ENCODE measurements at places on chromosomes 4 and X.

DNA sequence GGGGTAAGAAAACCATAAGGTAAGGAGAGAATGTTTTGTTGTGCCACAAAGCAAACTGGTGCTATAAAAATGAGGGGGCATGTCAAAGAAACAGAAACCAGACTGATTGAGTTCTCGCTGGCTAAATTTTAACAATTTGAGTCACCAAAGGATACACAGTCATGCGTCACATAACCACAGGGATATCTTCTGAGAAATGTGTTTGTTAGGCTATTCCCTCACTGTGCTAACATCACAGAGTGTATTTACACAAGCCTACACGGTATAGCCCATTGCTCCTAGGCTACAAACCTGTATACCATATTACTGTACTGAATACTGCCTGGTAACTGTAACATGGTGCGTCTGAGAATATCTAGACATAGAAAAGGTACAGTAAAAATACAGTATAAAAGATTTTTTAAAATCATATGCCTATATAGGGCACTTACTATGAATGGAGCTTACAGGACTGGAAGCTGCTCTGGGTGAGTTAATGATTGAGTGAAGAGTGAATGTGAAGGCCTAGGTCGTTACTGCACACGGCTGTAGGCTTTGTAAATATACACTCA, 50.1 kb downstream of the FBXW7 start:
- no peak for DNase-seq

- no peak for DNase-seq
Observed at GRCh38 chr4:149980121-149980682, 98.0 kb upstream of the DCLK2 start.

DNA sequence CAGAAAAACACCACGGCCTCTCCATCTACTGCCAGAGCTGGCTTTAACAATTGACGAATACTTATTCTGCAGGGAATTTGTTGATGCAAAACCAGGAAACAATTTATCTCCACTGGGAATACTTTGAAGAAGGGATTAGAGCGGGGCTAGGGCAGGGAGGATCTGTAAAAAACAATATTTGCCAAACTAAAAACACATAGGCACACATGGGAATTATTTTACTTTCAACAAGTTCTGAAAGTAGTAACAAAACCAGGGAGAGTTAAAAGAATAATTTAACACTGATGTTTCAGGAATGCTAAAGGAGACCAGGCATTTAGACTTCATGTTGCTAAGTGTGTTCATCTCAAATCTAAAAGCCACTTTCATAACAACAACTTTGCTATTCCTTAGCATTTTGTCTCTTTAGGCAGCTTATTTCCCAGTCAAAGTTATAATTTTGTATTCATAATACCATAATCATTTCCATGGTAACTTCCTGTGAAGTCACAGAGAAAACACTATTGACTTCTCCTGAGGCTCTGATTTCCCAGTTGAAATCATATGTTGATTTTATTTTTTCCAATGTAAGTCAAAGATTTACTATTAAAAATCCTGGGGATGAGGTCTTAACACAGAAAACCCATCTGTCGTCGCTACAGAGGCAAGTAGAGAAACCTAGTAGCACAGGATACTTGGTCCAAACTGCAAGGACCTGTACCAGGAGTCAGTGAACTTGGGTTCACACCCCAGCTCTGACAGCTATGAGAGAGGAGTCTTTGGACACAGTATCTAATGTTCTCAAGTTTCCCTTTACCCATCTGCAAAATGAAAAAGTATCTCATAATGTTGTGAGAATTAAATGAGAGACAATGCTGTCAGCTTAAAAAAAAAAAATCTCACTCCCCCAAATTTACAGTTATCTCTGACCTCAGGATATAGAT, 69.3 kb downstream of the SH3RF1 start:
- no peak for DNase-seq

GRCh38 chrX:18647621-18648020, 24.3 kb downstream of the RS1 start:
- DNase-seq = no peak

DNA sequence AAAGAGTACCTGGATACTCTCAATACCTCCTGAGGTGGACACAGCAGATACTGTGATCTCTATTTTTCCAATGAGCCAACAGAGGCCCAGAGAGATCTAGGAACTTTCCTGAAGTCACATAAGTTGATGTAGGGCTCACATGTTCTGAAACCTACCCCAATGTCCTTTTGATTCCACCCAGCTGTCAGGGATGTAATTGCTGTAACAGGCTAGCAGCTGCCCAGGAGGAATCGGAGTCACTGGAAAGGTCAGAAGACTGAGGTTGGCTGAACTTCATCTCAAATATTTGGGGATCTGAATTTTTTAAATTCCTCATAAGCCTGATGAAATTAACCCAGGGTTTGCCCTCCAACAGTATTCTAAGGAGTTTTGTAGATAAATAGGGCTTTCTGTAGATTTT, 52.5 kb upstream of the PROM1 start:
- DNase-seq = no peak

DNA sequence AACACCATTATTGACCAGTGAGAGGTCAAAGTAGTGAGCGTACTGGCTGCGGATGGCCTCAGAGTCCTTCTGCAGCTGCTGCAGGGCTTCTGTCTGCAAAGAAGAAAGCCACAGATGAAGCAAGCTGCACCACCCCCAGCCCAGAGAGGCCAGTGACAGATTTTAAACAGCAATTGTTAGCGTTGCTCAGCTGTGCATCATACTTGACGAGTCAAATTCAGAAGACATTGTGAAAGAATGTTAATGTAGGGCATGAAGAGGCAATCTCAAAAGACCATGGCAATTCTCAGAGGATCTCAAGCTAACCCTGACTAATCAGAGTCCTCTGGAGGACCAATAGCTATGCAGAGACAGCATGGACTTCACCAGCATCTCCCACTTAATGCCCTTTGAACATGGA, 16.6 kb downstream of the DKC1 start:
- no peak for DNase-seq

- no peak for DNase-seq
Observed at GRCh38 chrX:149511081-149511480, 6.0 kb upstream of the IDS start.

- no peak for DNase-seq
Observed at GRCh38 chrX:133985967-133986683, 731 bp upstream of the GPC3 start.

GRCh38 chr4:184548316-184548647, 73.9 kb upstream of the IRF2 start:
- DNase-seq = no peak

DNA sequence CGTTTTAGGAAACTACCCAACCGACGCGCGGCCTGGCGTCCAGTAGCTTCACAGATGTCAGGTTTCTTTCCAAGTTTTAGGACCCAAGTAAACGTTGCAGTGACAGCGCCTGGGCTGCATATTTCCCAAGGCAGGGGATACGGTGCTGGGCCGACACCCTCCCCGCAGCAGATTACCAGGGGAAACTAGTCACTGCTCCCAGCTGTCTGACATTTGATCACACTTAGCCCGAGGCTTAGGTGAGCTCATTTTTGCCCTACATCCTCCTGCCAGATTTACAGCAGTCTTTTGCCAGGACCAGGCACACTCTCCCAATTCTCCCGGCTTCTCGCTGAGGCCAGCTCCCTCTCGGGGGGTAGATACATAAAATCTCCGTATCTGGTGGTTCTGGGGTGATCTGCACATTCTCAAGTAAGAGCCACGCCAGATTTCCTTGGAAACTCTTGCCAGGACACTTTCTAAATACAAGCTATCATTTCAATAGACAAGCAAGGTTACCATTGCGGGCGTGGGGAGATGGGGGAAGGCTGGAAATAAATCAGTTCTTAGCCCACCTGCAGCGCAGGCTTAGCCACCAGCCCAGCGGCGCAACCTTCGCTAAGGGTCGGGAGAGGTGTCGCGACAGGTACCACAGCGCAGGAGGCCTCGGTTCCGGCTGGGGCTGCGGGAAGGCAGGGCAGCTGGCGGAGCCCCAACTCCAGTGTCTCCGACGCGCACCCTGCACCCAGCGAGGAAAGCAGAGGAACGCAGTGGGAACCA, 2.5 kb upstream of the SOX3 start:
- DNase-seq = no peak

DNA sequence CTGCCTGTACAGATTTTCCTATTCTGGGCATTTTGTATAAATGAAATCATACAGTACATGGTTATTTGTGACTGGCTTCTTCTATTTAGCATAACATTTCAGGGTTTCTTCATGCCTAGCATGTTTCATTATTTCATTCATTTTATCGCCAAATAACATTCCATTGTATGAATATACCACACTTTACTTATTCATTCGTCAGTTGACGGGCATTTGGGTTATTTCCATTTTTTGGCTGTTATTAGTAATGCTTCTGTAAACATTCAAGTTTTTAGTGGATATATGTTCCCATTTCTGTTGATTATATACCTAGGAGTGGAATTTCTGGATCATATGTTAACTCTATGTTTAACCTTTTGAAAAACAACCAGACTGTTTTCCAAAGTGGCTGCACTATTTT, 47.5 kb downstream of the INTS12 start:
- no peak for DNase-seq

GRCh38 chr4:120926358-120927025, 4.0 kb upstream of the PRDM5 start:
- no peak for DNase-seq

DNA sequence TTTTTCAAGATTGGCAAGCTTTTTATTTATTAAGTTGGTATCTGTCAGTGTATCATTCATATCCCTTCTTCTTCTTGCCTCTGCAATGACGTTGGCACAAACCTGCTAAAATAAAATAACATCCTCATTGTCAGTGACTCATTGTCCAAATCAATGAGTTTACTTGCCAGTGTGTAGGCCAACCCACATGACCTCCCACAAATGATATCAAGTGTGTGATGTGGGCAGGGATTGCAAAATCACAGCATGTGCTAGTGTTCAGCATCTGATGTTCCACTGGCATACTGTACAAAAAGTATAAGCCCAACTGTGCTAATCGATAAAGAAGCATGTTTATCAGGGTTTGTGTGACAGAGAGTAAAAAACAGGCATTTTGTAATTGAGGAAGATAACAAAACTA, 25.5 kb downstream of the GPAT3 start:
- no peak for DNase-seq

DNA sequence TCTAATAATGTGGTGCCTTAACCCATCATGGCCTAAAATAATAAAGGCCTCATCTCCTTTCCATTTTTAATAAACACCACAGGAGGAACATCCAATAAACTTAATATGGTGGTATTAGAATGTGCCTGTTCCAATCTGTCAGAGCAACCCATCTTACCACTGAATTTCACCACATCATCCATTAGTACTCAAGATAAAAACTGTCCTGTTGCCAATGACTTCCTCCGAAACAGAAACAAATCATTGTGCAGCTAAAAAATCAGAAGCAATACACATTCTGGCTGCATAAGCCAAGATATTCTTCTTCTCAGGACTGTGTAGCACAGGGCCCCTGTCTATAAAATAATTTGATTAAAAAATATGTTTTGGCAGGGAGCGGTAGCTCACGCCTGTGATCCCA, 18.5 kb downstream of the TLR10 start:
- DNase-seq = no peak

- no peak for DNase-seq
Observed at GRCh38 chr4:179165000-179165738, 1722.9 kb upstream of the AGA start.

DNA sequence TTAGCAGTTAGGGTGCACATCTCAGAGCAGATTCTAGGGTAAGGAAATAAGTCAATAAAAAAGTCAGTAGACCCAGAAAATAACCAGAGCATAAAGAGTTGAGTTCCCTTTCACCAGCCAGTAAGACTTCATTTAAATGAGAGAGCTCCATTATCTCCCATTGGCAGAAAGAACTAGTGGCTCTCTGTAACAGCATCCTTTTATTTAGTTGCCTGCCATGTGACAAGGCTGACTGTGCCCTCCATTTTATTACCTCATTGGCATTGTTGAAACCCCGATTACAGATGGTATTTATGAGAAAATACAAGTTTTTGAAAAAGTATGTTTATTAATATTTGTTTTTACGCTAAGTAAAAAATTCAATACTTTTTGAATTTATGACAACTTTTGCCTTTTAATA, 859.5 kb upstream of the NDST4 start:
- no peak for DNase-seq

GRCh38 chrX:80917919-80918318, 108.2 kb upstream of the BRWD3 start:
- DNase-seq = no peak

GRCh38 chrX:118345045-118345463, 852 bp upstream of the WDR44 start:
- DNase-seq = no peak

GRCh38 chrX:112085149-112085548, 2.6 kb upstream of the TRPC5 start:
- no peak for DNase-seq

DNA sequence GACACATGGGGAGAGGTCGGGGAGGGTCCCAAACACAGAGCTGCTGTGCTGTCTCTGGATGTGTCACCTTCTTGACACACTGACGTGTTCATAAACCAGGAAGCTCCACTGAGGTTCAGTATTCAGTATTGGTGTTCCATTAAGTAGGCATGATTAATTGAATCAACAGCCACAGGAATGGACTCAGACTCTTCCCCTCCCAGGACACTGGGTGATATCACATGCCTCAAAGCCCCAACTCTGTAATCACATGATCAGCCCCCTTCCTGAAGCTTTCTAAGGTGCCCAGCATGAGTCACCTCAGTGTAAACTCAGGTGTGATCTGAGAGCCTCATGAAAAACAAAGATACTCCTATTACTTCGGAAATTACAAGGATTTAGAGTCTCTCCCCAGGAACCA, 21.1 kb upstream of the HNRNPD start:
- DNase-seq = no peak

DNA sequence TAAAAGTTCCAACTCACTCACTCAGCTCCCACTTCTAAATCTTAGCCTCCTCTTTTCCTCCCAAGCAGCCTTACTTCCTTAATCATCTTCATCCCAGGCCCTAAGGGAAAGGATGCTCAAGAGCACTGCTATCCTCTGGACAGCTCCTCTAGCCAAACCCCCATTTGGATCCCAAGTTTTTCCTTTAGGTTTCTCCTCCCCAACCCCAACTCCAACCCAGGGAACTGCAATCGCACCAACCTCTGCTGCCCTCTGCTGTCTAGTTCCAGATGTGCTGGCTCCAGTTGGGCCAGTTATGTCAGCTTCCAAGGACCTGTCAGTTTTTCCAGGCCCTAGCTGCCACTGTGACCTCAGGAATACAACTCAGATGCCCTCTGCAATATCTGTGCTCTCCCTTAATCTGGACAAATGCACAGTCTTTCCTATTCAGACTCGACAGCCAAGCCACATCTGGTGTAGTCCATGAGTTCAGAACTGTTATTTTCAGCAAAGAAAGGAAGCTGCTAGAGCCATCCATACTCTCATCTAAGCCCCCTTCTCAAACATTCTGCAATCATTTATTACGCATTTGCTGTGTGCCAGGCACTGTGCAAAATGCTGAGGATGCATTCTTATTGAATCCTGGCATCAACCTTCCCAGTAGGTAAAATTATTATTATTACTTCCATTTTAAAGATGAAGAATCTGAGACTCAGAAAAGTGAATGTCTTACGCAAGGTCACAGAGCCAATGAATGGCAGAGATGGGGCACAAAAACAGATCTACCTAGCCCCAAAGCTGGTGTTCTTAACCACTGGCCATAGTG, 12.3 kb upstream of the XPNPEP2 start:
- DNase-seq = peak; percentile 17

Measured in T-helper 17 cell (primary cell).